ENCODE measurements at places on chromosomes 12 and 14.
A peak's percentile ranks its signal among the peaks of the same experiment; 100 is the strongest.

DNA sequence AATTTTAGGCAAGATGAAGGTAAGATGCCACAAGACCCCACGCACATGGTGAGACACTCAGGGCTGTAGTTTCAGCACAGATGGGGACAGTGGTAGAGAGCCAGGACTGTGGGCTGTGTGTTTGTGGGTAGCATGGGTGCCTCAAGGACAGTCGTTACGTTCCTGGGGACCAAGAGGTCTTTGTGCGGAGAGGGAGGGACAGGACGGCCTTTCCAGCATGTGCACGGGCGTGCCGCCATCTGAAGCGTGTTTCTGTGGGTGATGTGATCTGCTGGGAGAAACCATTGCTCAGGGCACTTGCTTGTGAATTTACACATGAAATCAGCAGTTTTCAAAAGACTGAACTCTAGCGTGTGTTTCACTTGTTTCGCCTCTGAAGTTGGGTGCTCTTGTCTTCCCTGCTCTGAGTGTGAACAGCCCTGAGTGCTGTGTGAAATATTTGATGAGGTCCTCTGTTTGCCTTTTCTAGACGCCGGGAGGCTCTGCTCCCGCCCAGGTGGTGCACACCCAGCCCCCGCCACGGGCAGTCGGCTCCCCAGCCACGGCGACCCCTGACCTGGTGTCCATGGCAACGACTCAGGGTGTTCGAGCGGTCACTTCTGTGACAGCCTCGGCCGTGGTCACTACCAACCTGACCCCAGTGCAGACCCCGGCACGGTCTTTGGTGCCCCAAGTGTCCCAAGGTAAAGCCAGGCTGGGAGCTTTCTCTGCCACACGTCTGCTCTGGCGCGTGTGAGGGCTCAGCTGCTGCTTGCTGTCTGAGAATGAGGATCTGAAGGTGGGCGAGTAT is 82.3 kb downstream of the DDX51 start:
- no peak for DNase-seq

- no peak for DNase-seq
Observed at GRCh38 chr12:47270782-47271664, 191.3 kb upstream of the AMIGO2 start.

DNA sequence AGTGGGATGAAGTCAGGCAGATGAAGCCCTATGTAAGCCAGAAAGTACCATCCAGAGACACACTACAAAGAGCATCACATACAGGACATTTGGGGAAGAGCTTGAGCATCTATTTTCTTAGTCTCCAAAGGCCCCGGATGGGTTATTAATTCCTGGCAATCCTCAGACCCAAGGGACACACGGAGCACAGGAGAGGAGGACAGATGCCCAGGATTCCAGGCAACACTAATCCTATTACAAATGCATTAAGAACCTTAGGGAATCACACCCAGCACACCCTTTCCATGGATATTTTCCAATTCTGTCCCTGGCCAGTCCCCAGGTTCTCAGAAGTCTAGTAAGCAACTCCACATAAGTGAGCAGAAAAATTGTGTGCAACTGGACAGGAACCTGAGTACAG is 65.9 kb downstream of the CMKLR1 start:
- no peak for DNase-seq

- peak; percentile 61 for DNase-seq
Observed at GRCh38 chr12:117032593-117033381, 66.4 kb downstream of the TESC start.

GRCh38 chr12:8995021-8995775 is 5.9 kb downstream of the KLRG1 start:
- no peak for DNase-seq

- DNase-seq: no peak
Observed at GRCh38 chr12:42187799-42188198, 43.1 kb upstream of the GXYLT1 start.

- DNase-seq: no peak
Observed at GRCh38 chr14:92241966-92242595, 80.9 kb upstream of the SLC24A4 start.

DNA sequence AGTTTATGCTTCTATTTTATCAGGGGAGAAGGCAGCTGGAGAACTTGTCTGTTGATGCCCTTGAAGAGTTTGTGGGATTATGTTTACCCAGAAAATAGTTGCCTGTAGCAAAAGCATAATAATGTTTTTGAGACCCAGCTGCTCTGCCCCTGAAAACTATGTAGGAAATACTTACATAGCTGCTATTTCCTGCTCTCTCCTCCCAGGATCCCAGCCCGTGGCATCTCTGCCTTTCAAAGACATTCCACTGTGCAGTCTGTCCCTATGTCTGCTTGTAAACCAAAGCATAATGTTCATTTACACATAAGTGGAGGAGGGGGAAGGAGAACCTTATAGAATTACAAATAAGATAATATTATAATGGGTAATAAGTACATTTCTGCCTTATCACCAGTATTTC is 198.7 kb downstream of the SYT1 start:
- peak; percentile 59 for DNase-seq

- peak; percentile 85 for DNase-seq
Observed at GRCh38 chr12:1605129-1606020, 11.0 kb upstream of the FBXL14 start.

- DNase-seq: no peak
Observed at GRCh38 chr14:31419179-31419966, 977 bp downstream of the HEATR5A start.

- no peak for DNase-seq
Observed at GRCh38 chr14:96713426-96713825, 83.8 kb upstream of the VRK1 start.

- no peak for DNase-seq
Observed at GRCh38 chr12:112837629-112838197, 46.2 kb downstream of the RPH3A start.

GRCh38 chr12:11228296-11228879 is 41.1 kb downstream of the PRB3 start:
- peak; percentile 83 for DNase-seq

DNA sequence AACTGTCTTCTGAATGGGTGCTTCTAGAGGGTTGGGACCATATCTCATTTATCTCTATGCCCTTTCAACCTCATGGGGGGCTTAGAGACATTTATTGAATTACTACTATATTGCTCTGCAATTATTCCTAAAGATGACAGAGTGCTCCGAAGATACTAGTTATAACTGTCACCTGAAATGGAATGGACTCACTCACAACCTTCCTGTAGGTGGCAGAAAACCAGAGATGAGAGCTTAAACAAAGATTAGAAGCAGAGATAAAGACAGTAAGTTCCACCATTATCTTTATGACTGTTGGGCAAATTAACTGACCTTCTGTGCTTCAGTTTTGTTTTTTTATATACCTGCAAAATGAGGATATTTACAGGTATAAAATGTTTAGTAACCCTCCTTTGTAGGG is 31.5 kb upstream of the GTF2A1 start:
- DNase-seq: peak; percentile 33

- DNase-seq: no peak
Observed at GRCh38 chr12:80353254-80353653, 90.8 kb upstream of the PTPRQ start.

- DNase-seq: no peak
Observed at GRCh38 chr12:13222076-13222475, 25.6 kb downstream of the EMP1 start.

DNA sequence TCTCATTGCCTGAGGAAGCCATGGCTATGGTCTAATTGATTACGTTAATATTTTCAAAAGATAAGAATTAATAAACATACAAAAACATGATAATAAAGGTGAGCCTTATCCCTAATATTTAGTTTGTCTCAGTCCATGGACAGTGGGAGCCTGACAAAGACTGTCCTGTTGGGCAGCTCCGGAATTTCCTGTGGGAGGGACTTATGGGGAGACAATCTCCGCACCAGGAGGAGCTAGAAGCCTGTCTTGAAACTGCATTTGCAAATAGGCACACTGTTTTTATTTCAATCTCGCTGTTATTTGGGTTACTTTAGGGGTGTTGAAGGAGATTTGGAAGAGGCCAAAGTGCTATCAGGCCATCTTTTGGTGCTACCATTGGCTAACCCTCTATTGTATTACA is 50.8 kb upstream of the ZDHHC17 start:
- DNase-seq: peak; percentile 70

DNA sequence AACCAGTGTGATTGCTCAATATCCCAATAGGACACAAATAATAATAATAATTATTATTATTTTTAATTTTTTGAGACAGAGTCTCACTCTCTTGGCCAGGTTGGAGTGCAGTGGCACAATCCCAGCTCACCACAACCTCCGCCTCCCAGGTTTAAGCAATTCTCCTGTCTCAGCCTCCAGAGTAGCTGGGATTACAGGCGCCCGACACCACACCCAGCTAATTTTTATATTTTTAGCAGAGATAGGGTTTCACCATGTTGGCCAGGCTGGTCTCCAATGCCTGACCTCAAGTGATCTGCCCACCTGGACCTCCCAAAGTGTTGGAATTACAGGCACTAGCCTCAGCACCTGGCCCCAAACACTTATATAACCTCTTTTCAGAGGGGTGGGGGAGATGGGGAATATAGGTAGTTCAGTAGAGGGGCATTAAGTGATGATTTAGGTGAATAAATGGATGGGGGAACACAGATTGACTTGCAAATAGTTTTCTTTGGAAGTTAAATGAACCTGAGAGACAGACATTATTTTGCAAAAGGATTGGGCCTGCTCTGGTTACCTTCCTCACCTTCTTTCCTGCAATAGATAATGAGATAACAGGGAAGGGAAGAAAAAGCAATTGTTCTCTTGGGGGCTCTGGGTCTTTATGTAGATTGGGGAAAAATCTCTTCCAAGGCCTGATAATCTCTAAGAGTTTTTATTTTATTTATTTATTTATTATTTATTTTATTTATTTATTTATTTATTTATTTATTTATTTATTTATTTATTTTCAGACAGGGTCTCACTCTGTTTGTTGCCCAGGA is 57.7 kb downstream of the RESF1 start:
- peak; percentile 64 for DNase-seq

DNA sequence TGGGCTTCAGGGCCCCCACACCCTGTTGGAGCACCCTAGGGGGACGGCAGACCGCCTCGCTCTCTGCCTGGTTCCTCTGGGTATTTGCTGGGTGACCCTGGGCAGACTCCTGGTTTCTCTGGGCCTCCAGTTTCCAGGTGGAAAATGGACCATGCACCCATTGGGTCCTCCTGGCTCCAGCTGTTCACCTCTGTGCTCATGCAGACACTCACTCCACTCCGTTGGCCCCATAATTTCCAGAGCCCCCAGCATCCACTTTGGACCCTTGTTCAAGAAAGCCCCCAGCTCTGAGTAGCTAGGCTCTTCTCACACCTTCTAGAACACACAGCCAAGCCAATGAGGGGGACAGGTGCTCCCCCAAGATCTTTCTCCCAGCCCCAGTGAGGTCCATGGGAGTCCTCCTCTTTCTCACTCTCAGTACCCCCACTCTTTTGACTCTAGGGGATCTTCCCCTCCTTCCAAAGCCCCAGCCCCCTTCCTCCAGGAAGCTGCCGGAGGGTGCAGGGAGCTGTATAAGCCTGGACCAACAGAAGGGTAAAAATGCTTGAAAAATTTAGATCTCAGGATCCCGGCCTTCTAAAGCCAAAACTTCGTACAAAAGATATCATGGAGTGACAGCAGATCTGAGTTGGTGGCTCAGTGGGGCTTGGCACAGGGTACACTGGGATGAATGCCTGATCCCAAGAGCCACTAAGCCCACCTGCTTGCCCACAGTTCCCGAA is 174.8 kb upstream of the RTL1 start:
- no peak for DNase-seq

DNA sequence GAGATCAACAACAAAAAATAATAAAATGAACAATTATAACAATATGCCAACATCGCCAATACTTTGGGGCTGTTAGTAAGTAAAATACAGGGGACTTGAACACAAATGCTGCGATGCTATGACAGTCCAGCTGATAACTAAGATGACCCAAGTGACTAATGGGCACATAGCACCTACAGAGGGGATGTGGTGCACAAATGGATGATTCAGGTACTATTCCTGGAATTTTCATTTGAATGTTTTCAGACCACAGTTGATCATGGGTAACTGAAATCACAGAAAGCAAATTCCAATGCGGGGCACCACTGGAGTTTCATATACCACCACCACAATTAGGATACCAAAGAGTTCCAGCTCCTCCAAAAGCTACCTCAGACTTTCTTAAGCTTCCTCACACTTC is 82.9 kb downstream of the RCOR1 start:
- no peak for DNase-seq

DNA sequence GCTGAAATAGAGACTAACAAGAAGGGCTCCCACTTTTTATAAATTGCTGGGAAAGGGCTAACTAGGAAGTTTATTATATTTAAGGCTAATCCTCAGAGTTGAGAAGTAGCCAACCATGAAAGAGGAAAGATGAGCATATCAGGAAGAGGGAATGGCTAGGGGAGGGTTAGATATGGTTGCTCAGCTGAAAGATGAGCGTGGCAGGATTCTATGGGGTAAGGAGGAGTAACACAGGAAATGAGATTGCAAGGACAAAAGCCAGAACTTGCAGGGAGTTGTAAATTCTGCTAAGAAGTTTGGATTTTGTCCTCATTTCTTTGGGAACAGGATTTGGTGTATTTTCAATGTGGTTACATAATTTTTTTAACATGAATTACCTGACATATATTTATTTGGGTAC is 127.4 kb upstream of the ATP2B1 start:
- DNase-seq: no peak

- DNase-seq: peak; percentile 82
Observed at GRCh38 chr14:20455355-20456300, 602 bp downstream of the APEX1 start.

- DNase-seq: no peak
Observed at GRCh38 chr12:63816031-63816430, 28.5 kb upstream of the SRGAP1 start.

GRCh38 chr14:104424406-104425072 is 155.0 kb upstream of the C14orf180 start:
- no peak for DNase-seq

DNA sequence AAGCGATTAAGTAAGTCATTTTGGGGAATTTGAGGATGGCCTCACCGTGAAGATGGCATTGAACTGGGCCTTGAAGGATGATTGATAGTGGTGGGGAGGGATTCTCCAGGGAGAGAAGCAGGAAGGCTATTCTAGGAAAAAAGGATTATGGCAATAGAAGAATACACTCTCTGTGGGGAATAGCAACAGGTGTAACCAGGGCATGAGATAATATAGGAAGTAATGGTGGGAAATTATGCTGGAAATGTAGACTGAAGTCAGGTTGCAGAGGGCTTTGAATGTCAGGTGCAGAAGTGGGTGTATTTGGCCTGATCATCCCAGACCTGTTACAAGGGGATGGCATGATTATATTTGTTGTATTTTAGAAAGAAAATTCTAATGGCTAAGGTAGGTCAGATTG is 4.6 kb upstream of the ANO4 start:
- no peak for DNase-seq

DNA sequence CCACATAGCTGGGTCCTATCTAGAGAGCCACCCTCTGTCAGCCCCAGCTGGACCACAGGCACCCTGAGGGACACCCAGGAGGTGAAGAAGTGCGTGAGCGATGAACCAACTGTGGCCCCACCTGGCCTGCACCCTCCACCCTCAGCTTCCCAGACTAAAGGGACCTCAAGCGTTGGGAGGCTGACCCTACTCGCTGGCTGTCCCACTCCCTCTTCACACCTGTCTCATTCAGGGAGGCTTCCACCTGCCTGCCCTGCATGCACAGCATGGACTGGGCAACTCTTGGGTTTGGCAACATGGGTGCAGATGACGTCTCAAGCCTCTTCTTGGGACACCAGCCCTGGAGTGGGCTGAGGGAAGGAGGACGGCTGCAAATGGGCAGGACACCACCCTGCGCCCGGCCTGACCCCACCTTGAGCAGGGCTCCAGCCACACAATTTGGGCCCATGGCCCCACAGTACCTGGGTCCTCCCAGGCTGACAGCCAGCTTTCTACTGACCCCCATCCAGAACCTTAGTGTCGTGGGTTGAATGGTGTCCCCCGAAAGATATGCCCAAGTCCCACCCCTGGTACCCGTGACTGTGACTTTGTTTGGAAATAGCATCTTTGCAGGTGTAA is 2.1 kb downstream of the TMEM179 start:
- no peak for DNase-seq

GRCh38 chr14:51539571-51540037 is 112.1 kb upstream of the FRMD6 start:
- peak; percentile 47 for DNase-seq
